GM12892 (cell line): ENCODE measurements at places on chromosomes 13 and 19.

DNA sequence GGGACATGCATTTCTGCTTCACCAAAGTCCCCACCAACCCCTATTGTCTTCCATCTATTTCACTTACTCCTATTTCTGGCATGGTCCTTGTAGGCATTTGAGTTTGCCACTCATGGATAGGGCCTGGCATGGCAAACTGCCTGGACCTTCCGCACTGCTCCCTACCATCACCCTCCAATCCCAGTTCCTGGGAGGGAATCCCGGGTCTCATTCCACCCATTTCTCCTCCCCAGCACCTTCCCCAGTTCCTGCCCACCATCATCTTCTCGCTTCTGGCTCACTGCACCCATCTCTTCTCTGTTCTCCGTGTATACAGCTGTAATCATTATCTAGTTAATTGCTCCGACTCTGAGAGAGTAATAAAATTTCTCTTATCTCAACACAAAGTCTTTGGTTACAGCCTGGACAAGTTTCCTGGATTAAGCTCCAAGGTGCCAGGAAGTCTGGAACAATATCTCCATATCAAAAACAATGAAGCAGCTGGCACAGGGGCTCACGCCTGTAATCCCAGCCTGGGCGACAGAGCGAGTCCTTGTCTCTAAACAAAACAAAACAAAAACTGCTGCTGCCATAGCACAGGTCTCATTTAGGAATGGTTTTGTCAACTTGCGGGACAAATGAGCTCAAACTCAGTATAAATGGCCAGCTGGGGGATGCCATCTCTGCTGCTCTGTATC is 17.0 kb upstream of the COX7A1 start:
- DNase-seq: no peak

DNA sequence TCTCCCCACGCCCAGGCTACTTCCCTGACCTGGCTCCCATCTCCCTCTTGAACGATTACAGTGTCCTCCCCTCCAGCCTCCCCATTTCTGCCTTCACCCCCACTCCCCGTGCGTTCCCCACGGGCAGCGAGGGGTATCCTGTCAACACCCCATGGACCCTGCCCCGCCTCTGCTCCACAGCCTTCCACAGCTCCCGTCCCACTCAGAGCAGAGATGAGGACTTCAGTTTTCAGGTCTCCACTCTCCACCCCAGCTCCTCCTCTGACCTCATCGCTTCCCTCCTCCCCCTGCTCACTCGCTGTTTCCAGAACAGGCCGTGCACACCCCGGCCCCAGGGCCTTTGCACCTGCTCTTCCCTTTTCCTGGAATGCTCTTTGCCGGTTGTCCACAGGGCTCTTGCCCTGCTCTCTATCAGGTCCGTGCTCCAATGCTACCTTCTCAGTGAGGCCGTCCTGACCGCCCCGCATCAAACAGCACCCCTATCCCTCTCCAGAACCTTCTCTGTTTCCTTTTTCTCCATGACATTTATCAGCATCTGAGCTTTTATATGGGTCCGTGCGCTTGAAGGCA is 15.0 kb downstream of the LRRC4B start:
- DNase-seq: no peak

DNA sequence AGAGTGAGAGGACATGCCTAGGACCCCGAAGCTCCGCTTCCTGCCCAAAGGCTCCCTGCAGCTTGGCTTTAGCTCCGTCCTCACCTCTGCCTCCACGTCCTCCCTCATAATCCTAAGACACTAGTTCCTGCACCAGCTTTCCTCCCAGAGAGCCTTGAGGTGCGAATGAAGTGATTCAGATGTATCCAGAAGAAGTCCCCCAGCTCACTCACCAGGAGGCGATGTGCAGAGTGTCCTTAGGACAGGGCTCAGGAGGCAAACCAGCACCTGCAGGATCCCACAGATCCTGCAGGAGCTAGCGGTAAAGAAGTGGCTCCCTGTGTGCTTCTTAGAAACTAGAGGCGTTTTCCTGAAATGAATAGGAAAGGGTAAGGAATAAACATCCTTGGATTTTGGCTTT is 109.7 kb downstream of the HSPH1 start:
- DNase-seq: no peak

GRCh38 chr13:85509512-85509911 is 289.7 kb downstream of the SLITRK6 start:
- DNase-seq: no peak

GRCh38 chr13:47481536-47481935 is 519.5 kb downstream of the SUCLA2 start:
- no peak for DNase-seq

DNA sequence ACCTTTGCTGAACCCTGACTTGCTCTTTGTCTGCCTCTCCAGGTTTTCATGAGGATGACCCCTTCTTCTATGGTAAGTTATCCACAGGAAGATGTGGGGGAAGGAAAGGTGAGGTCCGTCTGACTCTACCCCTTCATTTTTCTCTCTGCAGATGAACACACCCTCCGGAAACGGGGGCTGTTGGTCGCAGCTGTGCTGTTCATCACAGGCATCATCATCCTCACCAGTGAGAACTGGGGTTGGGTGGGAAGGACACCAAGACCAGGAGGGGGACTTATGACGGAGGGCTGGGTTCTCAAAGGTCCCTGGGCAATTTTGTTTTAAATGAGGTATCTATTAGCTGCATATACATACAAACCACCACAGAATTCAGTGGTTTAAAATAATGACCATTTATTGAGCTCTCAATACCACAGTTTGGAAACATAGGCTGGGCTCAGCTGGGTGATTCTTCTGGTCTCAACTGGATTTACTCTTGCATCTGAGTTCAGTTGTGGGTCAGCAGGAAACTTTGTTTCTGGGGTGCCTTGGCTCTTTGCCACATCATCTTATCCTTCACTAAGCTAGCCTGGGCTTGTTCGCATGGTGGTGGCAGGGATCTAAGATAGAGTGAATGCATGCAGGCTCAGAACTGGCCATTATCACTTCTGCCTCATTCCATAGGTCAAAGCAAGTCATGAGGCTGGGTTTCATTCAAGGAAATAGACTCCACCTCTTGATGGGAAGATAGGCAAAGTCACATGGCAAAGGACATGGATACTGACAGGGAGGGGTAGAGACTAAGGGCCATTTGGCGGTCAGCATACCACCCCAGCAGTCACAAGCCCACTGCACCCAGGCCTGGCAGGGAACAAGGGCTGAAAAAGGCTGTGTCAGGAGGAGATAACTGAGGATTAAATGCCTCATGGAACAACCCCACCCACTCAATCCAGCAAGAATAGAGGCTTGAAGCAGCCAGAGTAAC is 11.8 kb downstream of the FXYD5 start:
- no peak for DNase-seq

DNA sequence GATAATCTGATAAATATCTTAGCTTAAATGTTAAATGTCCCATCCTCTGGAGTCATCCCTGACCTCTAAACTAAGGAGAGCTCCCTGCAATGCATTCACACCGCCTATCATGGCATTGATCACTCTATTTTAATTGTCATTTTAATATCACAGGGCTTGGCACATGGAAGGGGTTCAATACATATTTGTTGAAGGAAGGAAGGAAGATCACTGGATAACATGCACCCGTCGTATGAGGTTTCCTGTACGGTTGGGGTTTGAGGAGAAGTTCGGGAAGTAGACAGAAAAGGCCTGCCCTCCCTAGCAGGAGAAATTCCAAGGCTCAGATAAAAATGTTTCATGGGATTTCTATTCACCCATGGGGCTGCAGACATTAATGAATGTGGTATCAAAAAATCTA is 102.0 kb downstream of the MBNL2 start:
- no peak for DNase-seq

- DNase-seq: no peak
These were observed 1.3 kb upstream of the HNRNPL start for GRCh38 chr19:38850976-38851621.

DNA sequence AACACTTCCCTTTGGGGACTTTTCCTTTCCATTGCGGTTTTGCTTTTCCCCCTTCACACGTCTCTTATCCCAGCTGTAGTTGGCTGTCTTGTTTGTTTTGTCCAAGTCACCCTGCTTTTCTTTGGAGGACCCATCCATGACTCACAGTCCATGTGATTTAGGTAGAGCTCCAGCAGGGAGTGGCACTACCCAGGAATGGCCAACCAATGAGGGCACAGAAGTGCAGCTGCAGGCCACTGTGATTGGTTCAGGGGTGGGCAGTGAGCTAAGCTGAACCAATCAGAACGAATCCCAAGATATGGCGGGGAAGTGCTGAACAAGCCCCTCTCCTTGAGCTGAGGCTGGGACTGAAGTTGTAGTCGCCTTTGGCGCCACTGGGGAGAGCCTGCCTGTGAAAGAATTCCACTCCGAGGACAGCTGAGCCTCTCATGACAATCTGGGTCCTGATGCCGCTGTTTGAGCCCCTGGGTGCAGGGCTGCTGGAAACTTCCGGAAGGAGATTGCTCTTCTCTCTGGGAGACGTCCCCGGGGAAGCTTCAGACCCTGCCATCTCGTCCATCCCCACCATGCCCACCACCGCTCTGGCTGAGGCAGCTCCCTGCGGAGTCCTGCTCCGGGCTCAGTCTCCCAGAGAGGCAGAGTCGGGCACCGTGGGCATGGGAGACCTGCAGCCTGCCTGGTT is 62.9 kb upstream of the URI1 start:
- no peak for DNase-seq

GRCh38 chr19:10667867-10668266 is 13.7 kb downstream of the ILF3 start:
- DNase-seq: no peak

GRCh38 chr19:4379383-4380253 is 20.7 kb downstream of the SH3GL1 start:
- DNase-seq: no peak

GRCh38 chr13:111327730-111328573 is 7.5 kb downstream of the TEX29 start:
- DNase-seq: no peak

DNA sequence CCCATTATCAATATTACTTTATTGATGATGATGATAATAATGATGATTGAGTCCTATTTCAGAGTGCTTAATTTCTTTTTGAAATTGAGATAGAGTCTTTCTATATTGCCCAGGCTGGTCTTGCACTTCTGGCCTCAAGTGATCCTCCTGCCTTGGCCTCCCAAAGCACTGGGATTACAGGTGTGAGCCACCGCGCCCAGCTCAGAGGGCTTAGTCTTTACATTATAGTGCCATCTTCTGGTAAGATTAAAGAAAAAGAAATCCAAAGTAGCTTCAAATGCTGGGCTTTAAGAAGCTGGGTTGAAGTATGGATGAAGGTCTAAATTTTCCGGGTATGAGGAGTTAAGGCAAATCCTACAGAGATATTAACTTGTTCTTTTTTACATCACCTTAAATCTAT is 3.4 kb upstream of the ZNF333 start:
- no peak for DNase-seq

- no peak for DNase-seq
These were observed 193.2 kb downstream of the URI1 start for GRCh38 chr19:30135093-30135757.

- no peak for DNase-seq
These were observed 328.7 kb upstream of the EDNRB start for GRCh38 chr13:78247362-78247761.

- no peak for DNase-seq
These were observed 27.7 kb downstream of the ZNF461 start for GRCh38 chr19:36638862-36639510.

DNA sequence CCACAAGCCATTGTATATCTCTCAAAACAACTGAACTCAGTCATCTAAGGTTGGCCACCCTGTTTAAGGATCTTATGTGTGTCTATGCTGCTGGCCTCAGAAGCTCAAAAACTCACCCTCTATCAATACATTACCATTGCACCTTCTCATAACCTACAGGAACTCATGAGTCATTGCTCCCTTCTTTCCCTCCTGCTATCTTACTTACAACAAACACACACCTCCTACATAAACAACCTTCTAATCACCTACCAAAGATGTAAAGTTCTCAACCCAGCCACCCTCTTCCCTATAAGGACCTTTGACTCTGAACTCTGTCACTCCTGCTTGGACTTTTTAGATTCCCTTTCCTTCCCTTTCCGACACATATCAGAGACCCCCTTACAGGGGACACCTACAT is 13.3 kb upstream of the ZSCAN4 start:
- DNase-seq: no peak

GRCh38 chr13:111622051-111622531 is 301.6 kb downstream of the TEX29 start:
- no peak for DNase-seq

- no peak for DNase-seq
These were observed 319.4 kb upstream of the HTR2A start for GRCh38 chr13:47216176-47216822.

GRCh38 chr13:112333756-112334543 is 42.2 kb upstream of the SPACA7 start:
- DNase-seq: no peak

GRCh38 chr19:45050036-45050435 is 11.2 kb downstream of the CLASRP start:
- no peak for DNase-seq

DNA sequence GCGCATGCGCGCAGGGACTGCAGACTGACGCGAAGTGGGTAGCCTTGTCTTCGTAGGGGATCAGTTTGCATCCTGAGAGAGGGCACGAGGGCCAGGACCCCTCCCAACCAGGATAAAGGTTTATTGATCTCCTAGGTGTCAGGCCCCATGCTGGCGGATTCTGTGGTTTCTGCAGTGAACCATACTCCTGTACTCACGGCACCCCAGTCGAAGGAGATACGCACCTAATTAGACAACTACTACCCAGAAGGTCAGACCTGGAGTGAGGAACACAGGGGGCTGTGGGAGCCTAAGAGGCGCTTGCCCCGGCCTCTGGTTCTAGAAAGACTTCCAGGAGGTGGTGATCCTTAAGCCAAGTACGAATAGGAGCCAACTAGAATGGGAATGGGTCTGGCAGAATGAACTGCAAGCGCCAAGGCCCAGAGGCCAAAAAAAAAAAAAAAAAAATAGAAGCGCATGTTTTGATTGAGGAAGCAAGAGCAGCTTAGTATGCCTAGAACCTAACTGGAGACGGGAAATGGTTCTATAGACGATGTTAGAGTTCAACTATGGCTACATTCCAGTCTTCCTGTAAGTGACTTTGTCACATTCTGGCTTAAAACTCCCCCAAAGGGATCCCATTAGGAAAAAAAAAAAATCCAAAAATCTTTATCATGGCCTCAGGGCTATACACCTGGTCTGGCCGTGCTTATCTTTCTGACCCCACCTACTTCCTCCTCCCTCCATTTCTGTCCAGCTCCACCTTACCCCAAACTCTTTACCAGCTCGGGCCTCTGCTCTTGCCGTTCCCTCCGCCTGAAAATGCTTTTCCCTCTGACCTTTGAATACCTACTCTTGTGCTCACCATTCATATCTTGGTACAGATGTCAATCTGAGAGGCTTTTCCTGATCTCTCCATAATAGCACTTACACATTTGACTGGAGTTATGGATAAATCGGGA is 902 bp upstream of the ZNF428 start:
- no peak for DNase-seq

DNA sequence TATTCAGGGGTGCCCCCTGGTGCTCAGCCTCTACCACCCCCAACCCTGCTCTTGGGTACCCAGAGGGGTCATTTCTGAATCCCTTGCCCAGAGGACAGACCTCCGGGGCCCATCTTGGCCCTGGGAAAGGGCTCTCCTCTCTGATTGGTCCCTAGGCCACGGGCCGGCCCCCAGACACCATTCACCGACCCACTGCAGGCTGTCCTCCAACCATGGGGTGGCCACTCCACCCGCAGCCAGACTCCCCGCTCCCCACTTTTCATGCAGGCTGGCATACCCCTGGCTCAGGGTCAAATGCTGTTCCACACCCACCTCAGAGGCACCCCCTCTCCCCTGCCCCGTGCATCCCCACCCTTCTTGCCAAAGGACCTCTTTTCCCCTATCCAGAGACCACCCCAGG is 14.8 kb downstream of the SMIM24 start:
- no peak for DNase-seq
